Lower lobe of right lung (tissue), 2 donors: ENCODE measurements at places on chromosomes 2 and 18. TPM values are rescaled to one million over a fixed set of nuclear protein-coding genes. Genes with fewer than 3 reads are reported as not detected.

- H3K36me3 ChIP-seq = no peaks in the 10 kb centered on the region
- peak; percentile 88 for DNase-seq
- H3K27ac ChIP-seq = peak overlapping the region; percentile 48
- H3K4me1 ChIP-seq = peaks cover 52% of the 10 kb centered on the region
- no peak overlapping the region for H3K4me3 ChIP-seq
- H3K27me3 ChIP-seq = no peaks in the 10 kb centered on the region
Observed at GRCh38 chr2:61439241-61440002, 31.5 kb downstream of the USP34 start.

DNA sequence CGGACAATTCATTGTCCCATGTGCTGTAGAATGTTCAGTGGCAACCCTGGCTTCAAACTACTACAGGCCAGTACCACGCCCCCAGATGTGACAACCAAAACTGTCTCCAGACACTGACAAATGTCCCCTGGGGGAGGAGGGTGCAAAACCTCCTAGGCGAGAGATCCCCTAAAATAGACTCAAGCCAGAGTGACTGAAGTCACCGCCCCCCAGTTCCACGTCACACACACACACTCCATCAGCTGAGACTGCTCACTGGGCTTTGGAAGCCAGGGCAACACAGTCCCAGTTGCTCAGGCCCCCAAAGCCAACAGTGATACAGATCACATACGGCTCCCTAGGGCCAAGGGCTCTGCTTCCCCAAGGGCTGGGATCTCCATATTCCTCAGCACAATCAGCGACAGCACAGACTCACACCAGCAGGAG is 19.1 kb downstream of the HDAC4 start:
- H3K27me3 ChIP-seq = no peaks in the 10 kb centered on the region
- H3K4me3 ChIP-seq = no peak overlapping the region
- peak; percentile 14 for DNase-seq
- peaks cover 19% of the 10 kb centered on the region for H3K4me1 ChIP-seq

DNA sequence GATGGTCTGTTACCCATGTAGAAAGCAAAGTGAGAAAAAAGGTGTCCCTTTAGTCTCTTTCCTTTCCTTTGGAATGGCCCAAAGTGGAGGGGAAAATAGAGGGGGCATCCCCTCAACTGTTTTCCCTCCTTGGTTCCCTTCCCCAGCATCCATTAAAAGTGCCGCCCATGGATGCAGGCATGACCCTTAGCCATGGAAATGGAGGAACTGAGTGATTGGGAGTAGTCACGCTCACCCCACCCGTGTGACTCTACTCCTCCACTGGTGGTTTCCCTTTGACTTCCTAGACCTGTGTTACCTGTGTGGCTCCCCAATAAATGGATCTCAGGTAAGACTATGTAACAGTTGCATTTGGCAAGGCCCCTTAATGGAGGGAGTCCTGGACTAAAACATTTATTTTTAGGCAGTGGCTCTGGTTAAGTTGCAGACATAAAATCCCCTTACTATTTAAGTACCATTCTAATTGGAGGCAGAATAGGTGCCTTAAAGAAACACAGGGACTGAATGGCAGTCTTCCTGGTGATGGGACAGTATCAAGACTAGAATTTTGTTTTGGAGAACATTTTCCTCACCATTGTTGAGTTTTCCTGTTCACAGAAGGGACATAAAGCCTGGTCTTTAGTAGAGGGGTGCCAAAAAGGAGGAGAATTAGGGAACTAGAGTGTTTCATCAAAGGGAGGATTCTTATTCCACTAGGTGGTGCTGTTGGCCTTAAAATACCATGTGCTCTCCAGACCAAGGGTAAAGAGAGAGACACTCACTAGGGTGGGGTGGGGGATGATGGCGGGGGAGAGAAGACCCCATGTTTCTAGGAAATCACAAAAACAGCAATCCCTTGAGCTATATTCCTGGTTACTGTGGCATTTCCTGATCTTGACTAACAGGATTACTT is 25.7 kb upstream of the PLA2R1 start:
- DNase-seq = no peak
- no peaks in the 10 kb centered on the region for H3K4me1 ChIP-seq
- H3K4me3 ChIP-seq = no peak overlapping the region
- H3K27ac ChIP-seq = no peak overlapping the region
- H3K36me3 ChIP-seq = no peaks in the 10 kb centered on the region
- H3K27me3 ChIP-seq = no peaks in the 10 kb centered on the region

GRCh38 chr2:98448441-98449145 is 3.9 kb downstream of the INPP4A start:
- H3K4me3 ChIP-seq = no peak overlapping the region
- peaks cover 49% of the 10 kb centered on the region for H3K4me1 ChIP-seq
- H3K27ac ChIP-seq = no peak overlapping the region
- no peaks in the 10 kb centered on the region for H3K36me3 ChIP-seq
- no peaks in the 10 kb centered on the region for H3K27me3 ChIP-seq

Gene TEX44
- not detected for total RNA-seq

- peaks cover 14% of the 10 kb centered on the region for H3K4me1 ChIP-seq
- H3K4me3 ChIP-seq = no peak overlapping the region
- DNase-seq = no peak
- H3K27me3 ChIP-seq = no peaks in the 10 kb centered on the region
- H3K27ac ChIP-seq = no peak overlapping the region
- no peaks in the 10 kb centered on the region for H3K36me3 ChIP-seq
Observed at GRCh38 chr18:3619222-3619621, 169.2 kb downstream of the TGIF1 start.

GRCh38 chr2:228798458-228799207 is 472.5 kb downstream of the PID1 start:
- H3K4me1 ChIP-seq = no peaks in the 10 kb centered on the region
- H3K36me3 ChIP-seq = no peaks in the 10 kb centered on the region
- no peak overlapping the region for H3K27ac ChIP-seq
- H3K4me3 ChIP-seq = no peak overlapping the region
- DNase-seq = no peak

Gene CDH7
- total RNA-seq = not detected

DNA sequence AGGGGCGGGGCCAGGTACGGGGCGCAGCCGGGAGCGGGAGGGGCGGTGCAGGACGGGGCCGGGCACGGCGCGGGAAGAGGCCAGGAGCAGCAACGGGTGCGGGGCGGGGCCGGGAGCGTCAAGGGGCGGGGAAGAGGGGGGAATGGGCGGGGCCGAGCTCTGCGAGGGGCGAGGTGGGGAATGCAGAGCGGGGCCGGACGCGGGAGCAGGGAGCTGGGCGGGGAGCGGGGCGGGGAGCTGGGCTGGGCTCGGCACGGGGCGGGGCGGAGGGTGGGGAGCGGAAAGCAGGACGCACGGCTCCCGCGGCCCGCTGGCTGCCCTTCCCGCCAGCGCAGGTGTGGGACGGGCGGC is at the start of gene IMPA2:
IMPA2 (plus strand) TSS at position 316 of the 351 bp plus-strand sequence. CDS start 163 bp downstream, outside the sequence.
- H3K36me3 ChIP-seq = no peaks in the 10 kb centered on the region
- H3K4me3 ChIP-seq = peak within 1 kb of the TSS; percentile 83
- H3K4me1 ChIP-seq = peaks cover 49% of the 10 kb centered on the region
- H3K27me3 ChIP-seq = no peaks in the 10 kb centered on the region

DNA sequence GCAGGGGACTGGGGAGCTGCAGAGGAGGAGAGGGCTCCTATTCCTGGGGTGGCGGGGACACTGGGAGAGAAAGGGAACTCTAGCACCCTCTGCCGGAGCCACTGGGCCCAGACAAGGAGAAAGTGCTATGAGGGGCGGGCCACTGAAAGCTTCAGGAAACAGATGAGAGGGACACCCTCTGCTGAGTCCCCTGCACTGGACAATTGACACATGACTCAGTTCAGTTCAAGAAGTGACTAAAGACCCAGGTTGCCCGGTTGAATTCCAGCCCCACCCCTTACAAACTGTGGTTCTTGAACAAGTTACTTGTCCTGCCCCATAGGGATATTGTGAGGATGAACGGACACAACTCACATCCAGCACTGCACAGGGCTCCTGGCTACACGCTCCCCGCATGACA is 5.0 kb downstream of the RUFY4 start:
- no peak overlapping the region for H3K4me3 ChIP-seq
- peak; percentile 69 for DNase-seq
- H3K36me3 ChIP-seq = no peaks in the 10 kb centered on the region
- H3K4me1 ChIP-seq = no peaks in the 10 kb centered on the region
- no peak overlapping the region for H3K27ac ChIP-seq

GRCh38 chr2:98507891-98508708 is 63.4 kb downstream of the INPP4A start:
- H3K27ac ChIP-seq = peak overlapping the region; percentile 76
- peak; percentile 72 for DNase-seq
- H3K36me3 ChIP-seq = no peaks in the 10 kb centered on the region

- no peak overlapping the region for H3K27ac ChIP-seq
- no peak overlapping the region for H3K4me3 ChIP-seq
- peaks cover 23% of the 10 kb centered on the region for H3K4me1 ChIP-seq
- peaks cover 29% of the 10 kb centered on the region for H3K36me3 ChIP-seq
Observed at GRCh38 chr2:240553956-240554480, 3.8 kb downstream of the ANKMY1 start.

- H3K4me1 ChIP-seq = peaks cover 27% of the 10 kb centered on the region
- DNase-seq = peak; percentile 96
- no peaks in the 10 kb centered on the region for H3K27me3 ChIP-seq
- H3K36me3 ChIP-seq = peaks cover 21% of the 10 kb centered on the region
Observed at GRCh38 chr2:53970724-53971602, at the start of gene PSME4. Gene PSME4 (minus strand): TSS chr2:53970993. CDS start chr2:53970784, 209 bp downstream.

DNA sequence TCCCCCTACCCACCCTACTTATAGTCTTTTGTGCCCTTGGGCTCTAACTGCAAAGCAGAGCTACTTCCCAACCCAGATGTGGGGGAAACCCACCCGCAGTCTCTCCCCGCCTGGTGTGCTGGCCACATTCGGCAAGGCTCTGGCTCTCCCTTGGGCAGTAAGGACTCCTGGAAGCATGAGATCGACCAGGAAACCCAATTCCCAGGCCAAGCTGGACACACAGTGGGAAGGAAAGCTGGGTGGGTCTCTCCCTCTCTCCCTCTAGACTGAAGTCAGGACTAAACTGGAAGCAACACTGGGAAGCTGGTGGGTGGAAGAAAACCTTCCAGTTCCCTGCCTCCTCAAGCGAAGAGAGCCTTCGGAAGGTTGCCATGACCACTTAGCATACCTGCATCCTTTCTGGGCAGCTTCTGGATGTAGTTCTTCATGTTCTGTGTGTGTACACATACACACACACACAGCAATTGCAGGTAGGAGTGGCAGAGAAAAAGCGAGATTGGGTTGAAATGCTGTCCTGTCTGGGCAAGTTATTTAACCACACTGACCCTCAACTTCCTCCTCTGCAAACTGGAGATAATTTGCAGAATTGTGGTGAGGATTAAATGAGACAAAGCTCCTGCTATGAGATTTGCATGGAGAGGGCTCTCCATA is 33.9 kb downstream of the ZBTB7C start:
- no peak overlapping the region for H3K4me3 ChIP-seq
- DNase-seq = no peak
- H3K27ac ChIP-seq = peak overlapping the region; percentile 33
- H3K4me1 ChIP-seq = peaks cover 13% of the 10 kb centered on the region
- H3K27me3 ChIP-seq = no peaks in the 10 kb centered on the region

GRCh38 chr18:54928236-54928635 is 31.0 kb downstream of the CCDC68 start:
- no peak for DNase-seq
- H3K4me1 ChIP-seq = no peaks in the 10 kb centered on the region
- H3K4me3 ChIP-seq = no peak overlapping the region

Gene SERPINB3
- not detected for total RNA-seq

- H3K4me3 ChIP-seq = no peak overlapping the region
- H3K4me1 ChIP-seq = peaks cover 7% of the 10 kb centered on the region
Observed at GRCh38 chr2:240447934-240448333, 12.5 kb downstream of the GPC1 start.

GRCh38 chr18:34222307-34223163 is 2.2 kb downstream of the NOL4 start:
- H3K27me3 ChIP-seq = peaks cover 52% of the 10 kb centered on the region
- H3K36me3 ChIP-seq = no peaks in the 10 kb centered on the region
- peak overlapping the region; percentile 44 for H3K4me3 ChIP-seq
- peaks cover 25% of the 10 kb centered on the region for H3K4me1 ChIP-seq

Gene RASGRP3
- 13.7 TPM for total RNA-seq
